ENCODE measurements at places on chromosomes 1 and 21.

DNA sequence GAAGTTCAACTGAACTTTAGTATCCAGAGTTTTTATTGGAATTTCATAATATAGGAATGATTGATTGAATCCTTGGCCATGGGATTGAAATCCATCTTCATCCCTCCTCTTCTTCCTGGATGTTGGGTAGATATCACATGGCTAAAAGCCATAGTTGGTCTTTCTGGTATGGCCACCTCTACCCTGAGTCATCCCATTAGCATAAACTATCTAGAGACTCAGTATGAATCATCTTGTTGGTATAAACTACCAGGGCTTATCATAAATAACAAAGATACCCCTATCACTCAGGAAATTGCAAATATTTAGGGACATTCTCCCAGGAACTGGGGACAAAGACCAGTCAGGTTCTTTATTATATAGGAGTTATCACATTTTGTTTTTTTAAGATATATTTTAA is 21.2 kb upstream of the ZP4 start:
- no peak for DNase-seq

GRCh38 chr1:207752456-207752998 is 673 bp downstream of the CD46 start:
- no peak for DNase-seq

- no peak for DNase-seq
Measured at GRCh38 chr1:200699871-200700270, 30.2 kb upstream of the DDX59 start.

- DNase-seq = no peak
Measured at GRCh38 chr1:29800522-29800956, 564.2 kb downstream of the PTPRU start.
